ENCODE measurements at places on chromosomes 4 and X.

- DNase-seq: no peak
These were observed 203.7 kb downstream of the BMPR1B start for GRCh38 chr4:94961420-94961819.

DNA sequence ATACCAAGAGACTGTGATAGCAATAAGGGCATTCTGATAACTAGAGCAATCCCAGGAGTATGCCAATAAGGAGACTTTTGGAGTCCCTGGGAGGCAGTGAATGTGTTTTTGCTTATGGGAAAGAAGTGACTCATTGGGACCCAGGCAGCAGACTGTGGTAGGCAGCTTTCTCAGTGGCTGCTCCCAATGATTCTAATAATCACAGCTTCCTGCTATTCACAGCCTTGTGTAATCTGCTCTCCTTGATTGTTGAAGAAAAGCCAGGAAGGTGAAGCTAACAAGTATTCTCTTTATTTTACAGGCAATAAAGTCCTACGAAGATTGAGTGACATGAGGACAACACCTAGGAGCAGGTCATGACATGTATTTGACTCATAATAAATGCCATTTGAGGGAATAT is 70.3 kb upstream of the DDX60 start:
- no peak for DNase-seq

GRCh38 chr4:42101446-42101975 is 50.9 kb downstream of the BEND4 start:
- DNase-seq: no peak

DNA sequence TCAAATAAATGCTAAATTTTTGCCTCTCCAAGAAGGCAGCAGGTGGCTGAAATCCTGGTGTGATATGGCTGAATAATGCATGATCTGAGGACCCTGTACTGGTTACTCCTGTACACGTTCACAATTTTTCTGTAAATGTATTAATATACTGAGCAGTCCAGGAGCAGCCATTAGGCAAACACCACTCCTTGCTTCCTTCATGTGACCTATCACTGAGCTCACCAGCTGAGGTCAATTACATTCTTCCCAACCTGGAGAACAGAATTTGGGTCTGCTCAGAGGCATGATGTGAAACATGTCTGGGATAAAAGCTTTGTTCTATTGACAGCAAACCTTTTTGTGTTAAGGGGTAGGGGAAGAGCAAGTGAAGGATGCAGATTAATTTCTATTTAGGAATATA is 26.9 kb downstream of the RAB40AL start:
- no peak for DNase-seq

DNA sequence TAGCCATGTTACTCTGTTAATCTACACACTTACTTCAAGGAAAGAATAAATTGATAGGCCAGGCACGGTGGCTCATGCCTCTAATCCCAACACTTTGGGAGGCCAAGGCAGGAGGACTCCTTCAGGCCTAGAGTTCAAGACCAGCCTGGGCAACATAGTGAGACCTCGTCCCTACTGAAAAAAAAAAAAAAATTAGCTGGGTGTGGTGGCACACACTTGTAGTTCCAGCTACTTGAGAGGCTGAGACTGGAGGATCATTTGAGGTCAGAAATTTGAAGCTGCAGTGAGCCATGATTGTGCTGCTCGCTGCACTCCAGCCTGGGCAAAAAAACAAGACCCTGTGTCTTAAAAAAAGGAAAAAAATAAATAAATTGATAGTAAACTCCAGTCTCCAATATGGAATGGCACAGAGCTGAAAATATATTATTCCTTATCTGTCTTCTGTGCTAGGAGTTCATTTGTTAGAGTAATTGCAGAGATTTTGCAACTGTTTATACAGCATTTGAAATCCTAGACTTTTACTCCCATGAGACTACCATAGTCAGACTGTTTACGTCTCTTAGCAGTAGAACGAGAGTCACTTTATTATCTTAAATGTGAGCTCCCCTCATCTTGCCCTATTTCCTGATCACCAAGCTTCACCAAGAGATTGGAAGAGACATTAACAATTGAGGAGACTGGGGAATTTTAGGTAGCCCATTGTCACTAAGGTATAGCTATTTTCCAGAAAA is 18.8 kb upstream of the TMEM131L start:
- no peak for DNase-seq

DNA sequence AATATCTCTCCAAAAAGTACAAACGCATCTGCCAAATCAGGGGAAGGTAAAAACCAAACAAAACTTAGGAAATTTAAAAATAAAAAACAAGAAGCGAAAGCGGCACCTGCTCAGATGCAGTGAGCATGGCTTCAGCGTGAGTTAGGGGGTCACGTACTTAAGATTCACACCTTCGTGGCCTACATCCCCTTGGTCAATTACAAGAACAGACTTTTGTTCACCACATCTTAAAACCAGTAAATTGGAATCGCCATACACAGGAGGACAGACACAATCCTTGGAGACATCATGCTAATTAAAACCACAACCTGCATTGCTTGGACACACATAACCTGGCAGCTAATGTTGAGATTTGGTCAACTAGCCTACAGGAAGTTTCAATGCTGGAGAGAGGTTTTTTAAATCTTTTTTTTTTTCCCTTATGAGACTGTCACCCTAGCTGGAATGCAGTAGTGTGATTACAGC is 12.5 kb upstream of the SEL1L3 start:
- DNase-seq: no peak

DNA sequence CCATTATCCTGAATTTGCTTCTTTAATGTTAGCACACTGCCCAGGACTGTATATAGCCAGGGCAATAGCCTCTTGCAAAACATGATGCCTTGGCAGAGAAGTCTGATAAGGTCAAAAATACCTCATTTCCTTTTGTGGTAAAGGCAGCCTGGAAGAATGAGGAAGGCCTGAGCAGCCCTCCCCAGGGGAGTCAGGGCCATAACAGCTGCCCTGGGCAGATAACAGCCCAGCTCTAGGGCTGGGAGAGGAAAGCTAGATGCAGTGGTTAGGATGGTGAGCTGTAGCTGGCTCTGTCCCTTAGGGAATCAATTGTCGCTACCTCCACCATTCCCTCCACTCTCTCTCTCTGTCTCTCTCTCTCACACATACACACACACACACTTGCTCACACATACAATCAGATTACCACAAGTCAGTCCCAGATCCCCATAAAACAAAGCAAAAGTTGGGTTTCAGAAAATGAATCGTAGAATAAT is 29.2 kb downstream of the EFHC2 start:
- DNase-seq: no peak

GRCh38 chr4:10021653-10022023 is 341 bp upstream of the SLC2A9 start:
- DNase-seq: no peak

DNA sequence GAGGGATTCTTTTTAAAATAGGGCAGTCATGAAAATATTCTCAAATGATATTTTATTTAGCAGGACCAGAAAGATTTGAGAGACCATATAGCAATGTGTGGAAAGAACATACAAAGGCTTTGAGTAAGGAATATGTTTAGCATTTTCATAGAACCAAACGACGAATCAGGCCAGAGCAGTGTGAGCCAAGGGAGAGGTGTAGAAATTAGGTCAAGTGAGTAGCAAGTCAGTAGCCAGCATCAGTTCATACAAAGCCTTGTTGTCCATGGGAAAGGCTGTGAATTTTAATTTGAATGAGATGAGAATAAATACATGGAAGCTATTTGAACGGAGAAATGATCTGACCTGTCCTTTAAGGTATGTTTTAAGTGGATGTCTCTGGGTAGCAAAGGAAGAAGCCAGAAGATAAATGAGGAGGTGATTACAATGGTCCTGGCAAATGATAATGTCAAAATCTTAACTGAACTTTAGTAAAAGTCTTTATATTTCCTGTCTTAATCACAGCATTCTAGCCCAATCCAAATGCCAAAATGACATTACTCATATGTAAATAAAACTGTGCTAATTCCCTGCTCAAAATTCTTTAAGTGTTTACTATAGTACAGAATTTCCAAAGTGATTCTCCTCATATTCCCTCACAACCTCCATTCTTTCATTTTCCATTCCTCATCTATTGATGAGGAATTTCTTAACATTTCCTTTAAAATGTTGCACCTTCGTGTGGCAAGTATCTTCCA is 155.7 kb upstream of the SLIT2 start:
- DNase-seq: no peak

- DNase-seq: no peak
These were observed 3.3 kb upstream of the IL21 start for GRCh38 chr4:122624205-122624604.

DNA sequence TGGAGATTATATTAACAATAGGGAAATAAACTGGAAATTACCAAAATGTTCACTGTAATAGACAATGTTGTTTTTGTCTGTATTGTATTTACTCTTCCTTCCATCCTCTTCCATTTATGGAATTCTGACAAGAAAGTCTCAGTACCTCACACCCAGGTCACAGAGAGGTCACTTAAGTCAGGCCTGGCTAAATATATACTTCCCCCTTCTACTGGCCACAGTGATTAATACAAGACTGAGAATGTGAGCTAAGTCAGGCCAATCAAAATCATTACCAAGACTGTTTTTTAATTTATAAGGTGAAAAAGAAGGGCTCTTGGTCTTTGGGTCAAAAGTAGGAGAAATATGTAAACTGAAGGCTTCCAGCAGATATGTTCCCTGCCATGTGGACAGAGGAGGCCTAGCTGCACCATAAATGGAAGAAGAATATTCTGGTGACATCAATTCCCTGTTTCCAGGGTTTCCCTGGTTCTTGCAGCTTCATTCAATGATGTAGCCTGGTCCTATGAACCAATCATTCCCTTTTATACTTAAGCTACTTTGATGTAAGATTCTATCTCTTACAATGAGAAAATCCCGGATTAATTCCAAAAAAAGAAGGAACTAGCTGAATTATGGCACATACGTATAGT is 64.3 kb downstream of the LRBA start:
- no peak for DNase-seq

DNA sequence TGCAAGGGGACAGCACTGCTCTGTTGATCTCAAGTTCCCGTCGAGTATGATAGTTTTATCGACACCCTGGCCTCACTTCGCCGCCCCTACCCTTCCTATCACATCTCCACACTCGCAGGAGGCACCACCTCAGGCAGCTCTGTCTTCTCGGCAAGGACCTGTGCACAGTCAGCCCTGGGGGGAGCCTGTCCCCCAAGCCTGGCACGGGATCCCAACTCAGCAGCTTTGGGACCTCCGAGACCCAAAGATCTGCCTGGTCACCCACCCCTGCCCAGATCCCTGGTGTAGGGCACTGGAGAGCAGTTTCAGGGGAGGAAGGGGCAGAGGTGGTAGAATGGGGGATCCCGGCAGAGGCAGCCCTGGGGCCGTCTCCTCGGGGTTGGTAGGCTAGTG is 18.0 kb upstream of the UBA1 start:
- no peak for DNase-seq

DNA sequence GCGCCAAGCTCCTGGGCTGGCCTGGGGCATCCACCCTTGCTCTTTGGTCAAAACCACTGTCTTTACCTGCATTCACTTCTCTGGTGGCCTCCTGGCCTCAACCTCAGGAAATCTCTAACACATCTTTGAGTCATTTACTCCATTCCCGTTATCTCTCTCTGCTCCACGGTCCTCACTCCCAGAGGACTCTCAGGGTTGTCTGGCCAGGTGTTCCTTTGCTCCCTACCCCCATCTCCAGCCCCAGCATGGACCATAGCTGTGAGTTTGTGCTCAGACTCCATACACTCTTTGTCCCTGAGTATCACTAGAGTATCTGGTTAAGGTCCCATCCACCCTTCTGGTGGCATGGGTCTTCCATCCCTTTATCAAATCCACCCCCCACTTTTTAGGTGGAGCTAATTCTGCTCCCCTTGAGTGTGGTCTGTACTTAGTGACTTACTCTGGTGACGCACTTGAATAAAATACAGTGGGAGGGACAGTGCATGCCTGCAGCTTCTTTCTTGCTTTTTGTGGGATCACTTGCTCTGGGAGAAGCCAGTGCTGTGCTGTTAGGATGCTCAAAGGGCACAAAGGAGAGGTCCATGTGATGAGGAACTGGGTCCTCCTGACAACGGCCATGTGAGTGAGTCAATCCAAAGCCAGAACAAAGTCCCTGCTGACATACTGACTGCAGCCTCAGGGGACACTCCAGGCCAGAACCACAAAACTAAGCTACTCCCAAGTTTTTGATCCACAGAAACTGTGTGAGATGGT is 44.3 kb downstream of the IGFBP7 start:
- DNase-seq: no peak

DNA sequence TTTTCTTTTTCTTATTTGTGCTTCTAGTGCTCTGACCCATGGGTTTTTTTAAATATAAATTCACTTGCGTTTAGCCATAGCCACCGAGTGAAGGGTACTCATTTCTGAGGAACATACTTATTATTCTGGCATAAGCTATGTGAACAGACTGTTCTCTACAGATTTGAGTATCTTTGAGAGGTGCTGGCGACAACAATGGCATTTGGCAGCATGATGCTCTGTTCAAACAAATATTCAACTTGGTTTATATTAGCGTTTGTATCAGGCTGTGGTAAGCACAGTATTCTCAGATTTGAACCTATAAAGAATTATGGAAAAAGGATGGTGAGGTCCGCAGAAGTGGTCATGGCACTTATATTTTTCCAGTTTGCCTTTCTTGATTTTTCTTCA is 108.7 kb upstream of the LIMCH1 start:
- peak; percentile 46 for DNase-seq

- DNase-seq: no peak
These were observed 83.7 kb upstream of the FAM9C start for GRCh38 chrX:13128104-13128503.

GRCh38 chr4:5972571-5972970 is 45.7 kb downstream of the C4orf50 start:
- DNase-seq: no peak

GRCh38 chr4:4922441-4922840 is 63.0 kb downstream of the MSX1 start:
- no peak for DNase-seq

- DNase-seq: no peak
These were observed 568.3 kb upstream of the SLIT2 start for GRCh38 chr4:19683426-19683825.

GRCh38 chr4:148044912-148045352 is 313.0 kb downstream of the ARHGAP10 start:
- no peak for DNase-seq

DNA sequence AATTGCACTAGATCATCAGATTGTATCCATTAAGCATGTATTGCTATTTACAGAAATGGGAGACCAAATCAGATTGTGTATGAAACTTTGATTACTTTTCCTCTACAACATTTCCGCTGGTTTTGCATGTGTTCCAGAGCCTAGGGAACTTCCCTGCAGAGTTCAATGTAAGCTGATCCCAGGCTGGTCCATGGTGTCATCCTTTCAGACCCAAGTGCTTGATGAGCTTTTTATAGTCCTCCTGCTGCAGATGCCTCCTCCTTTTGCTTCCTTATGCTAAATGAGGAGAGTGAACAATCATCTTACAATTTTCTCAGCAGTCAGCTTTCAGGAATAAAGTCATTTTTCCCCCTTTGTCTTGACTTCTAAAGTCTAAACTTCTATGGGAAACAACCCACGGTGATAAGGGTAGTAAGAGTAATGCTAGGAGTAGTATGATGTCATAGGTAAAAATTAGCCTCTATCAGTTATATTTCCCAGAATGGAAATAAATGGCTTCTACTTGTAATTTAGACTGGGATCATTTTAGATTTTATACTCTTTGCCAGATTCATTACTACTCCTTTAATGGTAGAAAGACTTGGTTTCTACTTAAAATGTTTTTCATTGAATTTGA is 55.1 kb upstream of the SLC4A4 start:
- no peak for DNase-seq

Data from cerebellar nuclear complex (tissue), 1 donor.